Dorsolateral prefrontal cortex (tissue), 122 donors: ENCODE measurements at places on chromosomes 5 and 9.

DNA sequence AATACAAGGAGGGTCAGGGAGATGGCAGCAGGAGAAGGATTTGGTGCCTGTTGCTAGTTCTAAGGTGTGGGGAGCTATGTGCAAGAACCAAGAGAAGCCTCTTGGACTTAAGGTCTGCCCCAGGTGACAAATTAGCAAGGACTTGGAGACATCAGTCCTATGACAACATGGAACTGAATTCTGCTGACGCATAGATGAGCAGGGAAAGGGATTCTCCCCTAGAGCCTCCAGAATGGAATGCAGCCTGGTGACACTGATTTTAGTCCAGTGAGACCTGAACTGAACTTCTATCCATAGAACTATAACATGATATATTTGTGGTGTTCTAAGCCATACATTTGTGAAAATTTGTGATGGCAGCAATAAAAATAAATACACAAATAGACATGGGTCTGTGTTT is 215.6 kb downstream of the ESM1 start:
- DNase-seq = no peak

DNA sequence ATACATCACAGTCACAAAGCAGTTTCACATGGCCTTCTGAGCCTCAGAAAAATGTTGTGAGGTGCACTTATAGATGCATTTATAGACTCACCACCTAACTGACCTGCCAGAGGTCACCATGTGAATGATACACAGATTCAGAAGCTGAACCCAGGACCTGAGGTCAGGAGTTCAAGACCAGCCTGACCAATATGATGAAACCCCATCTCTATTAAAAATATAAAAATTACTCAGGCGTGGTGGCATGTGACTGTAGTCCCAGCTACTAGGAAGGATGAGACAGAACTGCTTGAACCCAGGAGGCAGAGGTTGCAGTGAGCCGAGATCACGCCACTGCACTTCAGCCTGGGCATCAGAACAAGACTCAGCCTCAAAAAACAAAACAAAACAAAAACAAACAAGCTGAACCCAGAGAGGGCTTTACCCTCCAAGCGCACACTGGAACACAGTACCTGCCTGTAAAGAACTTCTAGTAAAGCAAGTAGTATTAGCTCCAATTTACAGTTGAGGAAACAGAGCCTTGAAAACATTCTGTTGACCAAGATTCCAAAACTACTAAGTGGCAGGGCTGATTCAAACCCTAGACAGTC is 16.3 kb downstream of the ECPAS start:
- no peak for DNase-seq

DNA sequence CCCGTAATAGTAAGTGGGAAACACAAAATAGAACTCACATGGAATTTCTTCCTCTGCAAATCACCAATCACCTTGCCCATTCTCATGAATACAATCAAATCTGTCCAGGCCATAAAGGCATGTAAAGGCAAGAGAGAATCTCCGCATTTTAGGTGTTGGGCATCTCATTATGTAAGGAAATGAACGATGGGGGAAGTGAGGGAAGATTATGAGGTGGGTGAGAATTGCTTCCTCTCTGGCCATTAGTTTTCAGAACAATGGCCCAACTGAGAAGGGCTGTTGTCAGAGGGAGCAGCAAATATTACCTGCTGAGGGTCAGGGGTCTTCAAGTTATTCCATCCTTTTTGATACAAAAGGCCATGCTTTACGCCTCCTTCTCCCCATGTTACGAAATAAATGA is 455.1 kb downstream of the ARHGEF28 start:
- no peak for DNase-seq

- DNase-seq = no peak
Measured at GRCh38 chr5:178320281-178320855, 87.8 kb upstream of the PHYKPL start.

- DNase-seq = no peak
Measured at GRCh38 chr9:124016175-124017050, 4.8 kb downstream of the LHX2 start.

DNA sequence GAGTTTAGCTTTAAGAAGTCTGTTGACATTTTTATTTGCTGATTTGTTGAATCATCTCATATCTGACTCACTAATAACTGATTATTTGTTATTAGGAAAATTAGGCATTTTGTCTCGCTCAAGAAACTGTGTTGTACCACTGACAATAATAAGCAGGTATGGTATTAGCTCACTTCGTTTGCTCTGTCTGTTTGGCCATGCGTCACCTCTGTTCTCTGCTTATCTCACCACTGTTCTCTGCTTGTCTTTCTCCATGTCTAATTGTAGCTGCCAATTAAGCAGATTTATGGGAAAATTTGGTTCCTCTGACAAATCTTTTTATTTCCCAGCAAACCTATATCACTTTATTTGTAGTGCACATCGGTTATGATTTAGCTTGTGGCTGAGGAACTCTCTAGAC is 138.9 kb downstream of the WDR41 start:
- DNase-seq = no peak

GRCh38 chr5:148586796-148587195 is 67.5 kb downstream of the HTR4 start:
- DNase-seq = no peak

GRCh38 chr5:142803428-142804125 is 33.4 kb downstream of the ARHGAP26 start:
- DNase-seq = no peak
